ENCODE measurements at places on chromosomes 12 and 14.

DNA sequence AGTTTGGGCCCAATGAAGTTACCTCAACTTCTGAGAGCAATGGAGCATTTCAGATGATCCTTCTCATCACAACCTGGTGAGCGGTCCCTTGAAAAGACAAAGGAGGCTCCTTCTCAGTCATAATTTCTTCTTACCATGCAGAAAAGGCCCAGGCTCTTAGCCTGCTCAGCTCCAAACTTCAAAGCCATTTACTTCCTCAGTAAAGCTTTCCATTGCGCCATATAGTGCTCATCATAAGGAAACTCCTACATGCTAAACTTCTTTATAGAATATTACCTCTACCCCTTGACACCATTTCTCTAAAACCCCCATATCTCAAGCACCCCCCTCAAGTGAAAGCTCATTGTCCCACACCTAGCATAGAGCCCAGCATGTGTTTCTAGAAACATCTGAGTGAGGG is 127.1 kb downstream of the GTF2A1 start:
- no peak for DNase-seq

- DNase-seq: no peak
These were observed 19.3 kb downstream of the ZBTB39 start for GRCh38 chr12:56987011-56987410.

DNA sequence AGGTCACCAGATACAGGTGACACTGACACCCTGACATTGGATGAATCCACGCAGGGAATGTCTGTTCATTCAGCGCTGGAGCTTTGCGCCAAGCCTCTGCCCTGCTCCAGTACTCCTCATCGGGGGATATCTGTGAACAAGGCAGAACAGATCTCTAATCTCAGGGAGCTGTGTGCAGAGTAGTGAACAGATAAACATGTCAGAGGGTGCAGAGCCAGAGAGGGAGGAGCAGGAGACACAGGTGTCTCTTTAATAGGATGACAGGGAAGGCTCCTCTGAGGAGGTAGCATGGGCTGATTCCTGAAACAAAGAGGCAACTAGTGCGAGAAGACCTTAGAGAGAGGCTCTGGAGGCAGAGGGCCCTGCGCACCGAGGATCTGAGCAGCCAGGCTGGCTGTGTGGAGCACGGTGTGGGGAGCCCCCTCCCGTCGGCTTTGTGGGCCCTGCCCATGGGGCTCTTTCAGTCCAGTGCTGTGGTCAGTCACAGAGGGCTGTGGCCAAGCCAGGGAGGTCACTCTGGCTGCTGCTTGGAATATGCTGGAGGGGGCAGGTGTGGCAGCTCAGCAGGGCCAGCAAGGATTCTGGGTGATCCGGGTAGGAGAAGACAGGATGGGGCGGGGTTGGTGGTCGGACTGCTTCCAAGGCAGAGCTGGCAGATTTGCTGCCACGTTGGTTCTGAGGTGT is 55.6 kb downstream of the TECPR2 start:
- no peak for DNase-seq

DNA sequence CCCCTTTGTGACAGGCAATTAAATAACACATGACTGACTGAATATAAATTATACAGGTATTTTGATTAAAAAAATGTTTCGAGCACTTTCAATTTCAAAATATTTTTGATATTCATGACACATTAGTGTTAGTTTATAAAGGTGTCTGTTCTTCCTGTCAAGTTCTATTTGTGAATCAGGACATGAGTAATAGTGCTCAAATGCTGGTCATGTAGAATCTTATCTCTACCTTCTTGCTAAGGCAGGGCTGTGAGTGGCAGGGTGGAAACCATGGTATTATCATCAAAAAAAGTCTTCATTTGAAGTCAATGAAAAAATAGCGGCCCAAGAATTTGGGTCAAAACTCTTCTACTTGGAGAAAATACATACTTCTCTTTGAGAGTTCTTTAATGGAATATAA is 250.2 kb downstream of the DACT1 start:
- no peak for DNase-seq

DNA sequence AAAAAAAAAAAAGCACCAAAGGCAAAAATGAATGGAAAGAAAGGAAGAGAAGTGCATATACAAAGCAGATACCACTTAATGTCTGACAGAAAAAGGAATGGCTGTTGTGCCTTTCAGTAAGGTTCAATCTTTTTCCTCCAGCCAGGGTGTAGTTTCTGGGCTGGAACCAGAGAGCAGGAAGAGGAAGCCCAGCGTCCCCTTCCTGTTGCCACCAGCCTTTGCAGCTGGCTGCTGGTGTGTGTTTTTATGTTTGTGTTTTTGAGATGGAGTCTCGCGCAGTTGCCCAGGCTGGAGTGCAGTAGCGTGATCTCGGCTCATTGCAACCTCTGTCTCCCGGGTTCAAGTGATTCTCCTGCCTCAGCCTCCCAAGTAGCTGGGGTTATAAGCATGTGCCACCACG is 64.6 kb upstream of the LTA4H start:
- DNase-seq: no peak

- no peak for DNase-seq
These were observed 81.1 kb downstream of the GPATCH2L start for GRCh38 chr14:76232800-76233199.

GRCh38 chr14:77224212-77224611 is 42.6 kb downstream of the TMEM63C start:
- DNase-seq: no peak

- DNase-seq: no peak
These were observed 115.5 kb downstream of the EML1 start for GRCh38 chr14:99908653-99909250.

- no peak for DNase-seq
These were observed 13.8 kb downstream of the ASCL4 start for GRCh38 chr12:107788281-107788680.

DNA sequence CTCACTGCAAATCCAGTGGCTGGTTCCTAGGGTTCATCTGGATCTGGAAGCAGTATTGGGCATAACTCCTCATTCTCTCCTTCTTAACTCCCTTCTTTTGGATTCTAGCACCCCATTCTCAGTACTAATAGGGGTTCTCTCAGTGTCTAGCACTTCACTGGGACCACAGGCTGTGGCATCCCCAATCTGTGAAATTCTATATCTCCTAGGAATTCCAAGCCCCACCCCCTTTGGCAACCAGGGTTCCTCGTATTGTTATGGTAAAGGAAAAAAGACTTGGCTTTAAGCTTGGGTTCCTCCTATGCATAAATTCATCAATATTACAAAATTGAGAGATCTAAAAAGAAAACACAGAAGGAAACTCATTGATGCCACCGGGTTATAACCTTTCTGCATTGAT is 45.0 kb upstream of the FBXO21 start:
- DNase-seq: no peak

DNA sequence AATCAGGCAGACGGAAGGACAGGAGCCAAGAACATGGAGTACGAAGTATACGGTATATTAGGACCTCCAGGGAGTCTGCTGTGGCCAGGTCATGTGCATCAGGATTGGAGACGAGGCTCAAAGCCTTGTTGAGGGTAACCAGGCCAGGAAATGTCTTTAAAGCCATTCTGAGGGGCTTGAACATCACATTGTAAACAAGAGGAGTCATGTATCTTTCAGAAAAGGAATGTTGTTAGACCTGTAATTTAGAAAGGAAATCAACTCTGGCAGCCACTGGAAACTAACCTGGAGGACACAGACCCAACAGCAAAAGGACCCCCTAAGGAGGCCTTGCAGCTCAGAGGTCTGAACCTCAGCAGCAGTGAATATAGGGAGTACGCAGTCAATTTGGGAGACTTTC is 7.5 kb downstream of the MAP3K9 start:
- no peak for DNase-seq

DNA sequence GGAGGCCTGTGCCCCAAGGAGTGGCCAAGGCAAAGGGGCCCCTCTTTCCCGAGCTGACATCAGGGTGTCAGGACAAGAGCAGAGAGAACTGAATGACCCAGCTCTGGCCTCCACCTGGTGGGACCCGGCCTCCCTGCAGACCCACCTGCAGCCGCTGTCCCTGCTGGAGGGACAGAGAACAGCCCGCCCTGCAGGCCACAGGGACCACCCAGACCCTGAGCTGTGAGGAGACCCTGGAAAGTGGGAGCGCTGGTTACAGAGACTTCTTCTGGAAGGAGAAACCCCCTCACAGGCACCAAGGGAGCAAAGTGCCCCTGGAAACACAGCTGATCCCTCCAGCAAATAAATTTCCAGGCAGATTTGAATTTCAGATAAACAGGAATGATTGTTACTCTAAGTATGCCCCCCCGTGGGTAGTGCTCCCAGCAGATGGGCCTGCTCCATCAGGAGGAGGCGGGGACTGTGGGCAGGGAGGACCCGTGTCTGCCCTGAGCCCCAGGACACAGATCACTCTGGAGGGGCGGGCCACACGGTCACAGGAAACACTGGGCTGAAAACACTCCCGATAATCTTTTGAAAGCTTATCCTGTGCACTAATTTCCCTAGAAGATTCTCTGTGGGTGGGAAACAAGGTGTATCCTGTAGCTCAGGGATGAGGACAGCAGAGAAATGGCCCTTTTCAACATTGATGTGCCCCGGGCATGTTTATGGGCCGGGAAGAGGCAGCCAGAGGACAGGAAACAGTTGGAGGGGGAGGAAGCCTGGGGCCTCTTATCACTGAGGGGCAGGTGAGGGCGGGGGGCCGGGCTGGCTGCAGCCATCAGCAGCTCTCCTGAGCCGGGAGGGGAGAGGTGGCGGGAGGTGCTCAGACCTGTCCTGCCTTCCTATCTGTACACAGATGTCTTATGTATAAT is 276.0 kb downstream of the ADGRD1 start:
- DNase-seq: no peak

GRCh38 chr12:105585107-105585506 is 254.6 kb downstream of the C12orf75 start:
- DNase-seq: no peak

DNA sequence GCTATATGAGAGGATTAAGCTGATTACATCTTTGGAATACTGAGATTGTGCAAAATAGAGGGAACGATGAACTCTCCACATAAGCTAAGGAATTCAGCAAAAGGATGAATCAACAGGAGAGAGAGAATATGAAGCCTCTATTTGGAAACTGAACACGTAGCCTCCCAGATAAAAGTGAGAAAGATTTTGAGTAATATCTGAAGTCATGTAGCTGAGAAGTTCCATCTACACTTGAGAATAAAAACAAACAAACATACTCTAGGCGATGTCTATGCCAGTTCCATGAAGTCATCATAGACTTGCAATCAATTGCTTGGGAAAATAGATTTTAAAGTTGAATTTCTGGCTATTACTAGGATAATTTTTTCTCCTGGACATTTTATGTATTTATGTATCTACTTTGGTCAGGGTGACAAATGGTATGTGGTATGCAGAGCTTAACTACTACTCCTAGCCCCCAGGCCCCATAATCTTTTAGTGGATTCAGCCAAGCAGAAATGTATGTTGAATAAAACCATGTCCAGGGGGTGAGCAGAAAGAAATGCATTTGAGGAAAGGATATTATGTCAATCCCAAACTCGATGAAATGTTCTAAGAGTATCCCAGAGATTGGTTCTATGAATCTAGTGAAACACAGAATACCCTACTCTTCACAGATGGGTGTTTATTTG is 627.4 kb downstream of the DIO2 start:
- no peak for DNase-seq

- DNase-seq: peak; percentile 27
These were observed 55.5 kb upstream of the PARP11 start for GRCh38 chr12:3928538-3929184.

GRCh38 chr14:61308198-61308597 is 13.2 kb upstream of the PRKCH start:
- DNase-seq: no peak

- no peak for DNase-seq
These were observed 356.5 kb upstream of the ATP2B1 start for GRCh38 chr12:90064852-90065801.

DNA sequence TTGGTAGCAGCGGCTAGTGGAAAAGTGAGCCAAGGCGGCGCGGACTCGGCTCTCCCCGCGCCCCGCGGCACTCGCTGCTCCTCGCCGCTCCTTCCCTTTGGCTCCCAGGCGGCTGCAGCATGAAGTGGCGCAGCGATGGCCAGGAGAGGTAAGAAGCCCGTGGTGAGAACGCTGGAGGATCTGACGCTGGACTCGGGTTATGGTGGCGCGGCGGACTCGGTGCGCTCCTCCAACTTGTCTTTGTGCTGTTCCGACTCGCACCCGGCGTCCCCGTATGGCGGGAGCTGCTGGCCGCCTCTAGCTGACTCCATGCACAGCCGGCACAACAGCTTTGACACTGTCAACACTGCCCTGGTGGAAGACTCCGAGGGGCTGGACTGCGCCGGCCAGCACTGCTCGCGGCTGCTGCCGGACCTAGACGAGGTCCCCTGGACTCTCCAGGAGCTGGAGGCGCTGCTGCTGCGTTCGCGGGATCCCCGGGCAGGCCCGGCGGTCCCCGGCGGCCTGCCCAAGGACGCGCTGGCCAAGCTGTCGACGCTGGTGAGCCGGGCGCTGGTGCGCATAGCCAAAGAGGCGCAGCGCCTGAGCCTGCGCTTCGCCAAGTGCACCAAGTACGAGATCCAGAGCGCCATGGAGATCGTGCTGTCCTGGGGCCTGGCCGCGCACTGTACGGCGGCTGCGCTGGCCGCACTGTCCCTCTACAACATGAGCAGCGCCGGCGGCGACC is 225.6 kb upstream of the CRY1 start:
- DNase-seq: no peak

- DNase-seq: no peak
These were observed 136.3 kb downstream of the FUT8 start for GRCh38 chr14:65548878-65549277.

DNA sequence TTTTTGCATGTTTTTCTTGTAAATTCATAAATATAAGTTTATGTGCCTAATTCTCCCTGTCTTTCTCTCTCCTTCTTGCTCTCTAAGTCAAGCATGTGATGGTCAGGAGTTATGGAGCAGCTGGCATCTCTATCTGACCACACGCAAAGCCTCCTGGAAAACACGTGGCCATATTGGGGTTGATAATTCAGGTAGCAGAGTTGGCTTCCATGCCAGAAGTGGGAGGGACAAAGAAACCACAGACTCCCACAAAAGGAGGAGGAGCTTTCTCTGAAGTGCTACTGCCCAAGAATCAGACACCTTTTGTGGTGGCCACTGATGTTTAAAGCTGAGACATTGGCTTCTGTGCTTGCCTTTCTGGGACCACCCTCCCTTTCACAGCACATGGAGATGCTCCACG is 517.6 kb upstream of the TMEM132C start:
- DNase-seq: no peak

DNA sequence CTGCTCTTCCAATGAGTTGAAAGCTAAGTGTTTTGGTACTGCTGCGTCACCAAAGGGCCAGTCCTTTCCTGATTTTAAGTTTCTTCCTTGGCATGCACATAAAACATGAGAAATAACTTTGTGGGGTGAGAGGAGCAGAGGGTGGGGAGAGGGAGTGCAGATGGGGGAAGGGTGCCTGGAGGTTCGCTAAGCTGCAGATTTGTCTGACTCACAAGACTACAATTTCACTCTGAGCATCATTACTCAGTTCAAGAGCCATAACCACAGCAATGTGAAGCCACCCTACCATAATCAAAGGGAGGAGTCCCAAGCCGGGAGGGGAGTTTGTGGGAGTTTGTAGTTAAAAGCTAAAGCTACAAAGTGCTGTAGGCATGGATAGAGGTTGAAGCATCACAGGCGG is 136.1 kb downstream of the ANO2 start:
- DNase-seq: no peak

GRCh38 chr12:57895389-57896114 is 45.8 kb upstream of the ATP23 start:
- no peak for DNase-seq

GRCh38 chr12:127284021-127284420 is 982.9 kb upstream of the TMEM132C start:
- DNase-seq: no peak

Measured in GM10248 (cell line).